ENCODE measurements at places on chromosomes 11 and 22. TPM values are rescaled to one million over a fixed set of nuclear protein-coding genes. Genes with fewer than 3 reads are reported as not detected.

DNA sequence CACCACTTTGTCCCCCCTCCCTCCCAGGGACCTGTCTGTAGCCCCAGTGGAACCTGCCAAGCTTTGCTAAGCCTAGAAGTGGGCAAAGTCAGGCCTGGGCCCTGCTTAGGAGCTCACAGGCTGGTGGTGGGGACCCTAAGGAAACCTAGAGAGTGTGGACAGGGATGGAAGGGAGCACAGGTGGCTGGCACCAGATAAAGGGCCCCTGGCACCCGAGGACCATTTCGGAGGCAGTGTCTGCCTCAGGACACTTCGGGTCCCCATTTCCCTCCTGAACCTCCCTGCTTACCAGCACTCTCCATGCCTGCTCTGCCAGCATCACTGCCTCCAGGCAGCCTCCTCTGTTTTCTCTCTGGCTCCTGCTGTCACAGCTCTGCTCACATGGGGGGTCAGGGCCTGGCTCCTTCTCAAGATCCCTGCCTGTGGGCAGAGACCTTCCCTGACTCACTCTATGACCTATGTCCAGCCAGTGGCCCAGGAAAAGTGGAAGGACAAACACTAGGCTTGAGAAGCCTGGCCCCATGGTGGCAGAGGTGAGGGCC is 13.6 kb upstream of the OMP start:
- no peak for DNase-seq

DNA sequence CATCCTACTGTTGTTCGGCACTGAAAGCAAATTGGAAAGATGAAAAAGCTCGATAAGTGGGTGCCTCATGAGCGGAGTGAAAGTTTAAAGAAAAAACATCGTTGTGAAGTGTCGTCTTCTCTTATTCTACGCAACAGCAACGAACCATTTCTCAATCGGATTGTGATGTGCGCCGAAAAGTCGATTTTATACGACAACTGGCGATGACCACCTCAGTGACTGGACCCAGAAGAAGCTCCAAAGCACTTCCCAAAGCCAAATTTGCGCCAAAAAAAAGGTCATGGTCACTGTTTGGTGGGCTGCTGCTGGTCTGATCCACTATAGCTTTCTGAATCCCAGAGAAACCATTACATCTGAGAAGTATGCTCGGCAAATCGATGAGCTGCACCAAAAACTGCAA is 58.4 kb upstream of the FBXO3 start:
- no peak for DNase-seq

- no peak for DNase-seq
Measured at GRCh38 chr11:46271875-46272815, 5.3 kb upstream of the CREB3L1 start.

Gene C1QTNF4
- total RNA-seq = 2.8 TPM

Gene SMIM35
- total RNA-seq = 0.47 TPM

DNA sequence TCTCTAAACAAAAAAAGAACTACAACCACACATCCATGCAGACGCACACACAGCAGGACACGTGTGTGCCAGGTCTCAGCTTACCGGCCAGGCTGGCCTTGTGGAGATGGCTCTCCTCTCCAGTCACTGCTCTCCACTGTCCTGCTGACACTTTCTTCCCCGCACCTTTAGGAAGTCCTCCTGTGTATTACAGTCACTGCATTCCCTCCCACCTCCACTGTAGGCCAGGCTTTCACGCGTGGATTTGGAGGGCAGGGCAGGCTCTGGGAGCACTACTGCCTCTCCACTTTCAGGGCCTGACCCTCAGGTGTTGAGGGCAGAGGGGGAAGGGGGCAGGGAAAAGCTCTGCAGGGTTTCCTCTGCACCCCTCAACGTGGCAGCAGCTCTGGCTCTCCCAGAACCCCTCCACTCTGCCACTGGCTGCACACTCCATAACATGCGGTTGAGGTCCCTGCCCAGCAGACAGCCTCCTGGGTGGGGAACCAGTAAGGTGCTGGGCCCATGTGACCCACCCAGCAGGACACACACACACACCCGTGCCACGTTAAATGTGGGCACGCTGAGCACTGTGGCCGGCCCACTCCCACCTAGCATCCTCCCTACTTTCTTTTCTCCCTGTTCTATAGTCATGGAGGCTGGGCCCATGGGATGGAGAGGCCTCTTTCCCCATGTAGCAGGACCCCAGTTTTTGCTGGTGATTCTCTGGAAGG is 107.0 kb upstream of the PITPNB start:
- DNase-seq = peak; percentile 7

GRCh38 chr22:46900549-46900948 is 138.1 kb downstream of the TBC1D22A start:
- DNase-seq = no peak

DNA sequence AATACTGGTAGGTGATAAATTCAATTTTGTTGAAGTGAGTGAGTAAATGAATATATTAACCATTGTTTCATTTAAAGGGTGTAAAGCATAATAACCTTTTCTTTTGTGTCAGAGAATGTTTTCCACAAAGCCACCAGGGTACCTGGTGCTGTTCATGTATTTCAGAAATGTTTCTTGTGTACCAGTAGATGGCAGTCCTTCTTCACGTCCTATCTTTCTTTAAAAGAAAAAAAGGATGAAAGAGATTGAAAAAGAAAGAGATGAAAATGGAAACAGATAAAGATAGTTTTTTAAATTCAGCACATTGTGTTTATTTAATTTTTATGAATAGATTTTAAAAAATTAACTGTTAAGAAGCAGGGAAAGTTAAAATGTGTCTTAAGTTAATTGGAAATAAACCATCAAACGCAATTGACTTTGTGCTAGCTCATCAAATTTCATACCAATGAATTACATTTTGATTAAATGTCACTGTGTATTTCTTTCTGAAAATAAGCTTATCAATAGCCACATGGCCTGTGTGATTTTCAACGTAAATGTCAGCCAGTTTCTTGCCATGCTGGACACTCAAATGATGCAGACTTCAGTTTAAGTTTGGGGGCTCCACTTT is 65.5 kb upstream of the CHORDC1 start:
- DNase-seq = no peak

DNA sequence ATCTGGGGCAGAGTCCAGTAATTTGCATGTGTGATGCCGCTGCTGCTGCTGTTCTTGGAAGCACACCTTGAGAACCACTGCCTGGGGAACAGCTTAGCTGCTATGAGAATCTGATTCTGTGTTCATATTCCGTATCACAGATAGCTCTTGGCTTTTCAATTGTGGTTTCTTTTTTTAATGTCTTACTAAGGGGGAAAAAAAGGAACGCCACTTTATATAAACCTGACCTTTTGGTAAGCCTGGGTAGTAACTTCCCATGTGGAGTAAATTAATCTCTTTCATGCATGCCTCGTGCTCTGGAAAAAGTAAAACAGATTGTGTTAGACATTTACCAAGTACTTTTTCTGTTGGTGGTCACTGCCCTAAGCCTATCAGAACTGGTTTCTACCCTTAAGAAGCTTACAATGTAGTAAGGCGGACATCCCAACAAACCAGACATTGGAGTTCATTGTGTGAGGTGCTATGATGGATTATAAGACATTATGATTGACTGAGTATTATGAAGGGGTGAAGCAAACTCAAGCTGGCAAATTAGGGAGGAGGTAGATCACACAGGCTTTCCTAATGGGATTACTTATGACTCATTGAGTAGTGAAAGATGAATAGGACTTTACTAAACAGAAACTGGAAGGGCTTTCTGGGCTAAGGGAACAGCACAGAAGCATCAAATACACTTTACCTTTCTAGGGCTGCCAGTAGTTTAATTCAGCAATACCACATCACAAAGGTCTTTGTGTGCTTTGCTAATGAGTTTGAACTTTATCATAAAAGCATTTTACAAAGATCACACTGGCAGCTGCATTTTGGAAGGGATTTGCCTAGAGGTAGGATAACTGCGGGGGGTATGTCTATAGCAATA is 64.7 kb downstream of the MAML2 start:
- DNase-seq = no peak

GRCh38 chr22:20615533-20616450 is 108.4 kb downstream of the MED15 start:
- DNase-seq = no peak

- DNase-seq = no peak
Measured at GRCh38 chr11:134781380-134781866, 369.4 kb upstream of the B3GAT1 start.

Gene SLC22A6
- total RNA-seq = not detected

- no peak for DNase-seq
Measured at GRCh38 chr11:74717221-74717969, 13.8 kb downstream of the CHRDL2 start.

- DNase-seq = no peak
Measured at GRCh38 chr11:72568861-72569260, 105.4 kb downstream of the PDE2A start.

Gene PAX6
- 0.46 TPM for total RNA-seq

DNA sequence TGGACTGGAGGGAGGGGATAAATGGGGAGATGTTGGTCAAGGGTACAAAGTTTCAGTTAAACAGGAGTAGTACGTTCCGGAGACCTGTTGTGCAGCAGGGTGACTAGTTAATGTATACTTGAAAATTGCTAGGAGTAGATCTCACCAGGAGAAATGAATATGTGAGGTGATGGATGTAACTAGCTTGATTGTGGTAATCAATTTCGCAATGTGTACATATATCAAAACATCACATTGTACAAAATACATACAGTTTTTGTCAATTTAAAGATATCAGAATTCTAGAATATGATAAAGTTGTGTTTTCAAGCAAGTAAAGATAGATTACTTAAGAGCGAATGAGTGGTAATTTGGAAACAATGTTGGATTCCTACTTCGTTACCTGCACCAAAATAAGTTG is 13.3 kb downstream of the EIF3F start:
- DNase-seq = no peak

GRCh38 chr11:46913484-46913883 is 4.9 kb downstream of the LRP4 start:
- DNase-seq = no peak

Gene CFAP68
- total RNA-seq = 21.9 TPM

DNA sequence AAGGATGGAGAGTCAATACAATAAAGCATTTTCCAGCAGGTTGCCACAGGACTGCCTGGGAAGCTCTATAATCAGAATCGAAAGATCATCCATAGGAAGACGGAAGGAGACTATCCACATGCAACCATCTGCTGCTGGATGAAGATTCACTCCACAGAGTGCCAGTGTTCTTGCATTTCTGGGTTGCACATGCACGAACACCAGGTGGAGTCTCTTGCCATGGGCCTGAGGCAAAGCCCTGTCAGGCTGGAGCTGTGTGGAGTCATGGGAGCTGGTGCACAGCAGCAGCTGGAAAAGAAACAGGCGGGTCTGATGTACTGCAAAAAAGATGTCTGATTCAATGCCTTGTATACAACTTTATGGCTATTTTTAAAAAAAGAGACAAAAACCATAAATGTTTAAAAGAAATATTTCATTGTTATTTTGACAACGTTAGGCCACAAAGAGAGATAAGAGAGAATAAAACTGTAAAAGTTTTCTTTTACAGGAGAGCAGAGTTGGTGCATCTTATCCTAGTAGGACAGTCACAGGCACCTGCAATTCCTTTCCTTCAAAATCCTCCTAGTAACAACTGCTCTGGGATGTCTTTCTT is 12.9 kb upstream of the FAT3 start:
- DNase-seq = no peak

GRCh38 chr22:49363526-49364230 is 464.0 kb downstream of the BRD1 start:
- no peak for DNase-seq

GRCh38 chr11:35011389-35011788 is 95.0 kb downstream of the PDHX start:
- no peak for DNase-seq

GRCh38 chr11:46389450-46390330 is 1.9 kb downstream of the CHRM4 start:
- no peak for DNase-seq

DNA sequence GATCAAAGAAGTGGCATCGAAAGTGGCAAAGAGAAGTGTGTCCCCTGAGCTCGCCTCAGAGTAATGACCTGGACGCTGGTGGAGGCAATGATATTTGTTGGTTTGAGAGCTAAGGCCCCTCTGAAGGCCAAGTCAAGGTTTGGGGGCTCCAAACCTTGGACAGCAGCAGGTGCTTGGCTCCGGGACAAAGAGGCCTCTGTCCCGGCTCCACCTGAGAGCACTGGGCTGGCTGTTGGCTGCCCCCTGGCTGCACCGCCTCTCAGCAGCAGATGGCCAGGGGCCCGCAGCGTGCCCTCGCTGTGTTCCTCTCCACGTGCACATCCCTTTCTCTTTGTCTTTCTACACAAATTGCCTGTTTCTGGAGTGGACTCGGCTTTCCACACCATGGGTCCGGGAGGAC is 301.3 kb downstream of the NTM start:
- DNase-seq = no peak

GRCh38 chr22:40703174-40703573 is 23.9 kb downstream of the MCHR1 start:
- no peak for DNase-seq

Gene NNMT
- 1,460 TPM for total RNA-seq

- no peak for DNase-seq
Measured at GRCh38 chr22:39368461-39368911, 18.7 kb downstream of the SYNGR1 start.

Gene IFITM1
- total RNA-seq = 248 TPM

- no peak for DNase-seq
Measured at GRCh38 chr11:134228625-134229024, 4.2 kb downstream of the VPS26B start.

- DNase-seq = no peak
Measured at GRCh38 chr11:68843052-68843561, 1.4 kb upstream of the CPT1A start.

DNA sequence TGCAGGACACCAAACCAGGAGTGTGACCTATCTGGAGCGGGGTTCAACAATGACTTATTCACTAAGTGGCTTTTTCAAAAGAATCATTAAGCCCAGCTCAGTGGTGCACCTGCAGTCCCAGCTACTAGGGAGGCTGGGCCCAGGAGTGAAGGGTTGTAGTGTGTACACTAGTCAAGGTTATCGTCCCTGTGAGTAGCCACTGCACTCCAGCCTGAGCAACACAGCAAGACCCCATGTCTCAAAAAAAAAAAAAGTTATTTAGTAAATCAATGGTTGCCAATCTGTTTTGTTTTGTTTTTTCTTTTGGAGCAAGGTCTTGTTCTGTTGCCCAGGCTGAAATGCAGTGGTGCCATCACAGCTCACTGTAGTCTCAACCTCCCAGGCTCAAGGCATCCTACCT is 7.9 kb downstream of the RHOG start:
- DNase-seq = no peak

- no peak for DNase-seq
Measured at GRCh38 chr11:71307811-71308645, 55.7 kb upstream of the SHANK2 start.

DNA sequence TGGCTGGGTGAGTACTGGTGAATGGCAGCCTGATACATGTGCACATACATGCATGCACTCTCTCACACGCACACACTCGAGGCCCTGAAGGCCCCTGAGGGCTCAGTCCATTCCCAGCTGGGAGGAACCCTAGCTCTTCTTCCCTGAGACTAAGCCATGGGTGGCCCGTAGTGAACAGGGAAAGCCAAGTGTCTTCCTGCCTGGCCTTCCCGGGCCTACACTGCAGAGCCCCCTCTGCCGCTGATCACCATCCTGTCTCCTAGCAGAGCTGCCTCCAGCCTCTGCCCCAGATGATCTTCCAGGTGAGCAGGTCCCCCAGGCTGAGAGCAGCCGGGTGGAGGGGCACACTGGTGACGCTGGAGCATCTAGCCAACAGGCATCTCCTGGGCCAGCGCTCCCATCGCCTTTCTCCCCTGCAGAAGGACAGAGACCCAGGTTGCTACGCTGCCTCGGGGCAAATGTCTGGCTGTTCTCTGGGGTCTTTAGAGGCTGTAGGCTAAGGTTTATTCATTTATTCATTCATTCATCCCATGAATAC is 57.3 kb downstream of the CD82 start:
- peak; percentile 18 for DNase-seq
